ENCODE measurements at places on chromosomes 16 and 17.

DNA sequence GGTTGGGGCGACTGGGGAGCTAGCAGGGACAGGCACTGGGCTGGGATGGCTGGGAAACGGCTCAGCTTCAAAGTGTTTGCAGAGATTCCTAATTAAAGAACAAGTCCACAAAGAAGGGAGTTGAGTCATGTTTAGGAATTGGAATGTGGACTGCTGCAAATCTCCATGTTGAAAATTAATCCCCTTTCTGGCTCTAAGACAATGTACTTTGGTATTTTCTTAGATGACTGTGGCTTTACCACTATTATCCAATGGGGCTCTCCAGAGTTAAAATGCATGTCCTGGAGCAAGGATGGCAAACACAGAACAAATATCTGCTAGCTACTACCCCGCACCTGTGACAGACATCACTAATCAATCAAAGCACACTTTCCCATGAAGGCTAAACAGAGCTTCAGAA is 22.2 kb upstream of the WSCD1 start:
- DNase-seq, result no peak

- no peak for DNase-seq
These were observed 286.9 kb downstream of the CPPED1 start for GRCh38 chr16:12516621-12517309.

DNA sequence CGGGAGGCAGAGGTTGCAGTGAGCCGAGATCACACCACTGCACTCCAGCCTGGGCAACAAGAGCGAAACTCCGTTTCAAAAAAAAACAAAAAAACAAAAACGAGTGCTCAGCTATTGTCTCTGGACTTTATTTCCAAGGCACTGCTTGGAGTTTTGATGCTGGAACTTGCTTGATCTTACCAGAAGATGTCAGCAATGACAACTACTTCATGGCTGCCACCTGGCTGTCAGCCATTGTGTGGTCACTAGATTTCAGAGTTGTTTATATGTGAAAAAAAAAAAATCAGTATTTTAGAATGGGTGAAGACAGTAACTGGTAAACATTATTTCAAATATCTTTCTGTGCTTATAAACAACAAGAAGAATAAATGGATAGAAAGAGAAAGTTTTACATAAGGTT is 26.3 kb upstream of the OR4D1 start:
- peak; percentile 52 for DNase-seq

GRCh38 chr16:31428638-31429247 is 583 bp upstream of the COX6A2 start:
- DNase-seq, result no peak

GRCh38 chr16:57133031-57133430 is 40.6 kb downstream of the CPNE2 start:
- DNase-seq, result no peak

DNA sequence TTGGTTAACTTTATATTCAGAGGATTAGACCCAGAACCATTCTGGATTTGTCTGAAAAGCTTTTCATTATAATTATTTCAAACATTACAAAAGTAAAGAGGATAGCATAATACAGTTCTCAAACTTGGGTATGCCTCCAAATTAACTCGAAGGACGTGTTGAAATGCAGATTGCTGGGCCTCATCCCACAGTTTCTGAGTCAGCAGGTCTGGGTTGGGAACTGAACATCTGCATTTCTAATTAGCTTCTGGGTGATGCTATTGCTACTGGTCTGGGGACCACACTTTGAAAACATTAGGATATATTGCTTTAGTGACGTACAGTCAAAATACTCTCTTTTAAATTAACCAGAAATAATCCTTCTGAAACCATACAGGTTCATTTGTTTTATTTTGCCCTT is 10.0 kb downstream of the TPPP3 start:
- DNase-seq, result no peak

DNA sequence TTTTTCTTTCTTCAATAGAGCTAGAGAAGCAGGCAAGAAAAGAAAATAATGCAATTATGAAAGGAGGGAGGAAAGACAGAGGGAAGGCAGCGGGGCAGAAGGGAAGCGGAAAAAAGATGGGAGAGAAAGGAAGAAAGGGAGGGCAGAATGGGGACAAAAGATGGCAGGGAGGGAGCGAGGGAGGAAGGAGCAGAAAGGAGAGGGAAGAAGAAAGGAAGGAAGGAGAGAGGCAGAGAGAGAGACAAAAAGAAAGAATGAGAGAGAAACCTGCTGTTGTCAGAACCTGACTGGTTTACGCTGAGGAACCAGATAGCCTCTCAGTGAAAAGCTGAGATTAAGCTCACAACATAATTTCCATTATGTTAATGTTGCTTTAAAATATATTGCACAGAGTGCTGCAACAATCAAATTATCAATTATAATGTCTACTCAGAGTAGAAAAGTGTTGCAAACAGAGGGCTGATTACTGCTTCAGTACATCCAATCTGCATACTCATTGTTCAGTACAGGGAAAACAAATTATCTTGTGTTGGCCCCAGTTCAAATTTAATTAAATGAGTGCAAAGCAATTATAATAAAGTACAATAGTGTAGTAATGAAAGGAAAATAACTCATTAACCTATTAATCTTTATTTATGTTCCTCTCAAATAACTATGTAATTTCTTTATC is 32.0 kb upstream of the TOX3 start:
- peak; percentile 27 for DNase-seq

DNA sequence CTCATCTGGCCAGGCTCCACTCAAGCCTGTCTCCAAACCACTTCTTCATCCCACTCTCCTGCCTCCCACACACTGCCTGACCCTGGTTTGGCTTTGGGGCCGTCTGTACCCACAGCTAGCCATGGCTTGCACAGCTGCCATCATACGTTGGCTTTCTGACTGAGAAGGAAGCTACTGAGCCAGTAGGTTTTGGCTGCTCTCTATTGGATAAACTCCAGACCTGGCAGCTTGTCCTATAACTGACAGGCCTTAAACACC is 3.9 kb downstream of the MIF4GD start:
- DNase-seq, result no peak

Measured in COR-L47 (cell line).